Effector memory CD8-positive, alpha-beta T cell (primary cell): ENCODE measurements at places on chromosomes 5 and 9.

GRCh38 chr9:37191403-37192089, 71.2 kb downstream of the ZCCHC7 start:
- no peak for DNase-seq

- no peak for DNase-seq
These were observed 86.7 kb upstream of the STARD4 start for GRCh38 chr5:111598996-111599395.

GRCh38 chr9:89564346-89564878, 40.4 kb upstream of the GADD45G start:
- no peak for DNase-seq

DNA sequence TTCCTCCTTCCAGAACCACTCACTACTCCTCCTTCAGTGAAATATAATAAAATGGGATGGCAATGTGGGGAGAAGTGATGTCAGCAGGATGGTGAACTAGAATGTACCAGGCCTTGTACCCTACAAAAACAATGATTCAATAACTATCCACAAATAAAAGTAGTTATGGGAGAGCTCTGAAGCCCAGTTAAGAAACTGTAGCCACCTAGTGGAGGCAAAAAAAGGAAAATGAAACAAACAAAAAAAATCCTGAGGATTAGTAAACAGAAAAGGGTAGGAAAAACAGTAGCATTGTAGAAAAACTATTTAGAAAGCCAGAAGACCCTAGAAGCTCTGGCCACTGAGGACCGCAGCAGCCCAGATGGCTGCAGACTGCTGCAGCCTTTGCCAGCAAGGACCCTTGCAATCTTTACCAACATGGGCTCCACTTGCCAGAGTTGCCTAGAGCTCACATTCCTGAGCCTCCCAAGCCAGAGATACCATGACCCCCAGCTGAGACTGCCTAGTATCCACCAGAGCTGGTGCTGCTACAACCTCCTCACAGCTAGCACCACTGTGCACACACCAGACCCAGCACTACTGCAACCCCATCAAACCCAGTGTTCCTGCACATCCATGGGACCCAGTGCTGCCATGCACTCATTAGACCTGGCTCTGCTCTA, 259.7 kb upstream of the MSX2 start:
- no peak for DNase-seq

- DNase-seq, result no peak
These were observed 768 bp downstream of the YTHDC2 start for GRCh38 chr5:113514289-113514635.

DNA sequence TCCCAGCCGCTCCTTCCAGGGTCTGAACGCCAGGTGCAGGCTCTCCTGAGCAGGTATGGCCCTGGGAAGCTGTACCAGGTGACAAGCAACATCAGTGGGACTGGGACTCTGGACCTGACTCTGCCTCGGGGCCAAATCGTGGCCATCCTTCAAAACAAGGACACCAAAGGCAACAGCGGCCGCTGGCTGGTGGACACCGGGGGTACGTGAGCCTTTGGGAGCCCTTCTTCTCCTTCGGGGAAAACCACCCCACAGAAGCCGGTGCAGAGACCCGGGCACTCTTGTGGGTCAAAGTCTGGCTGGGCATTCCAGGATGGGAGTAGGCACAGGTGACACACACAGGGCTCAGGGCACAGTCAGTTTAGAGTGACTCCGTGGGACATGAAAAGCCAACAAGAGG, 45.8 kb downstream of the ARHGEF37 start:
- no peak for DNase-seq

GRCh38 chr9:128393970-128394369, 22.8 kb downstream of the URM1 start:
- no peak for DNase-seq

GRCh38 chr9:20742833-20743232, 58.8 kb downstream of the FOCAD start:
- no peak for DNase-seq

DNA sequence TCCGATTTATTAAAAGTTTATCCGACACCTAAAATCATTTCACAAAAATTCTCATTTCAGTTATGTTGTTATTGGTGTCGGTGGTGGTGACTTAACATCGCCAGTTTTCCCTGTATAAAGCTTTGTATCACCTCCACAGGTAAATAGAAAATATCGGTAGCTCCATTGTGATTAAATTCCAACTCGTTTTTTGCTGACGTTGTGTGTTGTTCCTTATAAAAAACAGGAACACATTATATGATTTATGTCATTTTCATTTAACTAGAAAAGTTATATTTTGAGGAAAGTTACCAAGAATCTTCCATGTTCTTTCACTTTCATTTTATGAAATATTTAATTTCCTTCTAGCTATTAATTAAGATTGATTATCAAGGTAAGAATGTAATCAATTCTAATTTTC, 635.9 kb downstream of the CDH18 start:
- no peak for DNase-seq

GRCh38 chr5:12272389-12272788, 368.1 kb upstream of the CTNND2 start:
- DNase-seq, result no peak

GRCh38 chr9:91549177-91549576, 125.5 kb upstream of the NFIL3 start:
- DNase-seq, result no peak

GRCh38 chr9:121700165-121700831, 48.9 kb downstream of the DAB2IP start:
- DNase-seq, result peak; percentile 25

GRCh38 chr5:167452136-167452535, 839.3 kb upstream of the WWC1 start:
- DNase-seq, result no peak

- DNase-seq, result no peak
These were observed 177.8 kb upstream of the STK32A start for GRCh38 chr5:147057051-147057450.

DNA sequence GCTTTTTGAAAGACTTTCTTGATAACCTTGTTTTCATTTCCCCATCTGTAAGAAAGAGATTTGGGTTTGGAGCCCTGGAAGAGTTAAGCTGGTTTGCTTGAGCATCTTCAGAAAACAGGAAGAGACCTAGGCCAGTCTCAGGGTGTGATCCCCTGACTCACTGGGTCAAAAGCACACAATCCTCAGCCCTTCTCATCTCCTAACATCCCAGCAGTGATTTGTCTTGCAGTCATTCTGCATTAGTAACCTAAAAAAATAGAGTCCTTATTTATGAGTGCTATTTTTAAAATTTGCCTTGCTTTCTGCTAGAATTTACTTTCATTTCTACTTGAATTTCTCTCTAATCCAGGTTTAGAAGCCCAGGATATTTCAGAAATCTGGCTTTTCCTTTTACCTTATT, 16.4 kb upstream of the ARSB start:
- DNase-seq, result no peak

GRCh38 chr5:3684118-3684517, 88.5 kb downstream of the IRX1 start:
- no peak for DNase-seq

- no peak for DNase-seq
These were observed 182.0 kb downstream of the CCDC192 start for GRCh38 chr5:127885176-127885575.

DNA sequence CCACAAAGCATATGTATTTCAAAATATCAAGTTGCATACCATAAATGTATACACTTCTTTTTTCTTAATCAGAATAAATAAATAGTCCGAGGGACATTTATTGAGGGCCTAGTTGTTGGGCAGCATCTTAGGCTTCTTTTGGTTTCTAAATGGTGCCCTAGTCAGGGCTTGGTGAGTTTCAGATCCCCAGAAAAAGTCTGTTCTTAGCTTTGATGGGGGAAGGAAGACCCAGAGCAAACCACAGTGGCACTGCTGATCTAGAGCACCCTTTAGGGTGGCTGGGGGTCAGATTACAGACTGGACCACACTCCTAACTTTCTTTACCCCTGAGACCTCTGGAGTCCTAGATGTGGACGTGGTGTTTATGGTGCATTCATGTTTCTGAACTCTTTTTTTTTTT, 97.8 kb downstream of the C9orf152 start:
- no peak for DNase-seq

GRCh38 chr5:91257301-91257700, 125.8 kb downstream of the ARRDC3 start:
- no peak for DNase-seq

DNA sequence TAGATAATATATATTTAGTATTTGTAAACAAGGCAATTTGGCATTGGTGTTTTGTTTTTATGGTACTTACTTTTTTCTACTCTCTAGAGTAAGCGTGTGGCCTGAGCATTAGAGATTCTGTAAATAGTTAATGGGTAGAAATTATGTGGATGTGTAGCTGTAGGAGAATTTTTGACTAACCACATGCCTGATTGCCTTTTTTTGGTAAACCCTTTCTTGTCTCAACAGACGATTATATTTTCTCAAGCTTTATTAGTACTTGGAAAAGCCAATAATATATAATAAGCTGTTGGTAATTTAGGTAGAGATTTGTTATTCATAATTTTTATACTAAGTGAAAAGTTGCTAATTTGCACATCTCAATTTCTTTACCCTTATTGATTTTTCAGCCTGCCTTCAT, 76.8 kb downstream of the FCHO2 start:
- DNase-seq, result no peak

DNA sequence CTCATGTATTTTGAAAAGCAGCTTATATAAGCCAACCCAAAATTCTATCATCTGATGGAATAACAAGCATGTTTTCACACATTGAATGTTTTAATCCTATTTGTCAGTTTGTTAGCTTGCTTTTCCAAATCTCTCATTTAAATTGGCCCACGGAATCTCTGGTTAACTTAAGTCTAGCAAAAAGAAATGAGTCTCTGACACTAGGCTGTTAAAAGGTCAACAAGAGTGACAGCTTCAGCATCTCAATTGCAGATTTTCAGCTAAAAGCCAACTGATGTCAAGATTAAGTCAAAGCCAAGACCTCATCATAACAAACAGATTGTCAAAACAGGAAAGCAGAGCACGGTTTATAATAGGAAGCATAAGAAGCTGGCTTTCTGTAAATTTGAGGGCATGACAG, 49.4 kb upstream of the CDH9 start:
- DNase-seq, result no peak

- no peak for DNase-seq
These were observed 25.7 kb downstream of the SYK start for GRCh38 chr9:90827181-90827871.

- DNase-seq, result peak; percentile 91
These were observed at the start of gene FAM53C for GRCh38 chr5:138337685-138338410. FAM53C (plus strand) TSS chr5:138338266; CDS start chr5:138341336, 3,070 bp downstream.

DNA sequence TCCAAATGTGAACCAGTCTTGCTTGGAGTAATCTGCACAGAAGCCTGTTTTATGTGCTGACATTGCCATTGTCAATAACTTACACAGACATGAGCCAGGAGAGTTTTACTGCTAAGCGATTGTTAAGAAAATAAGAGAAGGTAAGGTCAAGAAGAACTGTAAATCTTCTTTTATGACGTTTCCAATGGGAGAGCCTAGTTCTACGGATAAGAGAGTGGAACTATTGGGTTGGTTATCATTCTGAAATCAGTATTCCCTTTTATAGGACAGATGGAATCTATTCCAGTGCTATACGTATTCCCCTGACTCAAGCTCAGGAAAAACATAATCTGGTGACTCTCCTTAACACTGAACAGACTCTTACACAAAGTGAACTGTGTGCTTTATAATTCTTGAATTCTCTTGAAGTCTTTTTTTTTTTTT, 137.9 kb upstream of the OTULINL start:
- DNase-seq, result no peak

- no peak for DNase-seq
These were observed 78.5 kb downstream of the C9orf152 start for GRCh38 chr9:110129425-110129824.

GRCh38 chr5:58902765-58903164, 319.9 kb downstream of the RAB3C start:
- DNase-seq, result no peak

- DNase-seq, result no peak
These were observed 64.3 kb downstream of the GOLM1 start for GRCh38 chr9:86034863-86035734.

- no peak for DNase-seq
These were observed 55.9 kb downstream of the C6 start for GRCh38 chr5:41157272-41157894.

GRCh38 chr5:177195307-177195952, 61.9 kb downstream of the NSD1 start:
- DNase-seq, result no peak

DNA sequence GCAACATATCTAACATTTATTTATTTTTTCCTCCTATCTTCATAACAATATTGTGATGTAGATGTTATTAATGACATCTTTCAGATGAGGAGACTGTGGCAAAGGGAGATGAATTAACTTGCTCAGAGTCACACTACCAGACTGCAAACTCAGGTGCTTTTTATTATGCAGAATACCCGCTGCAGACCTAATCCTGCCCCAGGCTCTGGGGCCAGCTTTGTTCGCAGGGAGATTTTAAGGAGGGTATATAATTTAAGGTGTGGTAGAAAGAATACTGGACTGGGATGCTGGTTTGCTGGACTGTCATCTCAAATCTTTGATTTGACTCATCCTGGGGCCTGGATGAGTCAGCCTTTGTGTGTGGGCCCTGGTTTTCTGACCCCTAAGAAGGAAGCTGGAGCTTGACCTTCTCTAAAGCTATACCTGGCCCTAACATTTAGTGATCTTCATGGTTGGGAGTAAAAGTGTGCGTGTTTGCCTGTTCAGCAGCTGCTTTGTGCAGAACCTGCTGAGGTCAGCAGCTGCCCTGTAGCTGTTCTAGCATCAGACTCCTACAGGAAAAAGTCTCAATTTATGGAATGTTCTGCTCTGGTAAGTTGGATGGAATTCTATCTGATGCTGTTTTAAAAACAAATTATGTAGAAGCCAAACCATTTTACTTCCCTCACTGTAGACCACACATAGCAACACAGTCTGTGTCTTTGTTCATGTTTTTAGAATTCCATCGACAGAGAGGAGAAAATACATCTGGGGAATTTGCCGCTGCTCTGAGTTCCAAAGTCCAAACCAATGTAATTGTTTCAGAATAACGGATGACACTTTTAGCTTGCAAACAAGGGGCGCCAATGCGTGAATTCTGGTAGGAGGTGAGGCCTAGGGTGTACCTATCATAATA, 4.5 kb downstream of the SLC36A1 start:
- DNase-seq, result no peak

DNA sequence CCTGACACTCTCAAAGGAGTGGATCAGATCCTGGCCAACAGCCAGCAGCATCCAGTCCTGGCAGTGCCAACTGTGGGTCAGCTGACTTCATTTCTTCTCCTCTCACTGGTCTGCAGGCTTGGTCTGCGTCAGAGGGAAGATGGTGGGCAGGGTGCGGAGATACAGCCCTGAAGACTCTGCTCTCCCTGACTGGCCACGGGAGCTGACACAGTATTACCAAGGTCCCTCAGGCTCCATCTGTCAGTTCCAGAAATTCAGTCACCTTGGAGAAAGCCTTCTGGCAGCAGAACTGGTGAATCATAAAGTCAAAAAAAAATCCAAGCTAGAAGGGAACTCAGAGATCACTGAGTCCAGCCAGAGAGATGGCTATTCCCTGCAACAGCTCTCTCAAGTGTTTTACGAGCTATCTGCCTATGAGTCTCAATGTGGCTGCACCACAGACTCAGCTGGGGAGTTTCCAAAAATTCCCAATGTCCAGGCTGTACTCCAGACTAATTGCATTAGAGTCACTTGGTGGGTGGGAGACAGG, 27.9 kb downstream of the C1QTNF2 start:
- no peak for DNase-seq
